Amygdala (tissue), 56 donors: ENCODE measurements at places on chromosomes 1 and 21.

DNA sequence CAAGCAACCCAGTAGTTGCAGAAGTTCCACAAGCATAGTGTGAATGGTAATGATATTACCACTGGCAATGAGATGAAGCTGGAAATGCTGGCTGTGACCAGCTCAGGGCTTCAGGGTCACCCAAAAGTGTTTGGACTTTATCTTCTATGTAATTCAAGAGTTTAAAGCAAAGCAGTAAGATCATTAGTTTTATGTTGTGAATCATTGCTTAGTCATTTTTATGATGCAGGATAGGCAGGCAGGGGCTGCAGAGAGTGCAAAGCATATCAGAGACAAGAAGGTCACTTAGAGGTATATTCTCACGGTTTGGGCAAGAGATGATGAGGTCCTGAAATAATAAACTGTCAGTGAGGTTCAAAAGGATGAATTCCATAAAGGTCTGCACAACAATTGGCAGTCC, 147.4 kb downstream of the OLFM3 start:
- no peak for DNase-seq

GRCh38 chr1:110523011-110523410, 4.0 kb upstream of the KCNA10 start:
- DNase-seq = no peak

DNA sequence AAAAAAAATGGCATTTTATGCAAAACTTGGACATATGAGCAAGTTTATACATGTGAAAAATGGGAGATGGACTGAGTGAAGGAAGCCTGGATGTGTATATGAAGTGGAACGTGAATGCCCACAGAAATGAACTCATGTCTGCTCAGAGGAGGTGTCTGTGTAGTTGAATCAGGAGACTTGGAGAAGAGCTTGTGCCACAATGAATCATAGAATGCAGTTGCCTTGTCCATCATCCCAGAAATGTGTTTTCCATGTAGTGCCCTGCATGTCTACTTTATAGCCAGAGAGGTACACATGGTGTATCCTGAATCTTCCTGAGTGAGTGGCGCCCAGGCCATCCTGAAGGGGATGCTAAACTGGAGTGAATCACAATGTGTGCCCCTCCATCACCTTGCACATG, 2.6 kb upstream of the ILDR2 start:
- DNase-seq = no peak

DNA sequence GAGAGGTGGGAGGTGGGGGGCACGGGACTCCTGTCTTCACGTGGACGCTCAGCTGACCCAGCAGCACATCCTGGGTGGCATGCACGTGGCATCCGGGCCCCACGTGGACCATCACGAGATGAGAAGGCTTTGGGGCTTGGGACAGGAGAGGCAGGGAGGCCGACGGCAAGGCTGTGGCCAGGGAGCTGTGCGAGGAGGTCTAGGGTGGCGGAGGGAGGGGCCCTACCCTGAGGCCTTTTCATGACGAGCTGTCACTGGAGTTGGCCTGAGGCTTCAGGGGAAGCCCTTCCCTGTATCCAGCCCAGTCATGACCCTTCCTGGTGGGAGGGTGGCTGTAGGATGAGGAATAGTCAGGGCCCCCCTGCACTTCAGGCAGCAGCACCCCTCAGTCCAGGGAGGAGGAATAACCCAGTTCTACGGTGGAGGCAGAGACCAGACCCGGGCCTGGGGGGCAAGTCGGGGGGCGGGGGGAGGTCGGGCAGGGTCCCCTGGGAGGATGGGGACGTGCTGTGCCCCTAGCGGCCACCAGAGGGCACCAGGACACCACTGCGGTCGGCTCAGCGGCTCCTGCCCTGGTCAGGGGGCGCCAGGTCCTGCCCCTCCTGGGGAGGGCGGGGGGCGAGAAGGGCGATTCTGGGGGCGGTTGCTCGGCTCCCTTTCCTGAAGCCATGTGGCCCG, 2.0 kb upstream of the PERM1 start:
- no peak for DNase-seq

DNA sequence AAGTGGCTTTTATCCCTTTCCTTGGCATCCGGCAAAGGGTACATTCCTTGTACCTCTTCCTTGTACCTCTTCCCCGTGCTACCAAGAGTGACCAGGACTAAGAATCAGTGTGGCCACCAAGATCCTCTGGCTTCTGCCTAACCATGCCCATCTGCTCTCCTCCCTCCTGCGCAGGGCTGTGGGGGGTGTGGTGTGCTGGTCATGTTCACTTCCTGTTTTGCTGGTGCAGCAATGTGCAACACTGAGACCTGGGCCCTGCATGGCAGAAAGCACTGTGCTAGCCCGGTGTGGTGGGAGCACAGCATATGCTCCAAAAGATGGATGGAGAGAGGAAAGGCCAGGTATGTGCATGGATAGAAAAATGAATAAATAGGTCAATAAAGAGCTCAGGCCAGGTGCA, 33.3 kb upstream of the TENT5C start:
- DNase-seq = no peak

GRCh38 chr1:53616927-53617326, 122.0 kb downstream of the GLIS1 start:
- no peak for DNase-seq

DNA sequence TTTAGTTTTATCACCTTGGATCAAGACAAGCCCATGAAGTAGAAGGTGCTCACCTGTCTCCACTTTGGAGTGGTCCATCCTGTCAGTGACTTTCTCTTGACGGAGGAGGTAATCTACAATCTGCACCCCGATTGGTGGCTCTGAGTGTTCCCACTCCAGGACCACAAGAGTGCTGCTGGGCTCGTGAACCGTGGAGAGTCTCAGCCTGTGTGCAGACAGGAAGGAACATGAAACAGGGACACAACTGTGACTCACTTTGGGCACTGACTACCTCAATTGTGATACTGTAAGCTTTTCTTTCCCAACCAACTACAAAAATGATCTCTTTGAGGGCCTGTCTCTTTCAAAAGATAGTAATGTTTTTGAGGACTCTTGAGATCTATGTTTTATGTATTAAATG, 280.2 kb downstream of the ASTN1 start:
- DNase-seq = no peak
